ENCODE measurements at places on chromosomes 2 and 18.

GRCh38 chr2:142545036-142545435, 332.4 kb upstream of the KYNU start:
- DNase-seq = no peak

DNA sequence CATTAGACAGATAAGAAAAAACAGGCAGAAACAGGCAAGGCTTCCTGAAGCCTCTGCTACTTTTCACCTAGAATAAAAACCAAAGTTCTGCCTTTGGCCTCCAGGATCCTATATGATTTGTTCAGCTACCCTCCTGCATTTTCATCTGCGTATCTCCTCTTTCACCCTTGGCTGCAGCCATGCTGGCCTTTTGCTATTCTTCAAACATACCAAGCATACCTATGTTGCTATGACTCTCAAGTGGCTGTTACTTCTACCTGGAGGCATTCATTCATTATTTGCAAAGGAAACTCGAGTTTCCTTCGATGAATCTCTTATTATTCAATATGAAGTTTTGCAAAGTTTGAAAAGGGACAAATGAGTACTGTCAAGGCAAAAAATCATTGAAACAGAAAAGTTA, 106.4 kb upstream of the HNMT start:
- DNase-seq = no peak

DNA sequence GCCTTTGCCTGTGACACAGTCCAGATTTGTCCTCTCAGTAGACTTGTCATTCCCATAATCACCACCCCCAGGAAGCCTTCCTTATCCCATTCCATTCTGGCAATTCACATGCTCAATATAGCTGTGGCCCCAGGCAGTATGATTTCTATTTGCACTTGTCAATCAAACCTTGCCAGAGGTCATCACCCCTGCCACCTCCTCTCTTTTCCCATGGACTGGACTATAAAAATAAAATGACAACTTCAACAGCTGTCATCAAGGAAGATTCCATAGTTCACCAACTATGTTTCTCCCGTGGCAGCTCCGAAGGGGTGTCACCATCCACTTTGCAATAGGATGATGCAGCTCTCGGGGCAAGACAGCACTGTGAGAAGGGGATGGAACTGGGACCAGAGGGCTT, 255.7 kb downstream of the CELF4 start:
- no peak for DNase-seq

DNA sequence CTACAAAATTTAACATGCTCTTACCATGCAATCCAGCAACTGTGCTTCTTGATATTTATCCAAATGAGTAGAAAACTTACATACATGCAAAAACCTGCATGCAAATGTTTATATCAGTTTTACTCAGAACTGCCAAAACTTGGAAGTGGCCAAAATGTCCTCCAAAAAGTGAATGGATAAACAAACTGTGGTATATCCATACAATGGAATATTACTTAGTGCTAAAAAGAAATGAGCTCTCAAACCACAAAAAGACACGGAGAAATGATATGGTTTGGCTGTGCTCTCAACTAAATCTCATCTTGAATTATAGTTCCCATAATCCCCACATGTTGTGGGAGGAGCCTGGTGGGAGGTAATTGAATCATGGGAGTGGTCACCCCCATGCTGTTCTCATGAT, 267.2 kb downstream of the ZEB2 start:
- no peak for DNase-seq

Measured in activated CD8-positive, alpha-beta memory T cell treated with anti-CD3 and anti-CD28 coated beads for 4 hours (primary cell).